ENCODE measurements at places on chromosomes 12 and 14.

GRCh38 chr12:93242154-93242972, 135.4 kb upstream of the NUDT4 start:
- DNase-seq = peak; percentile 16

- no peak for DNase-seq
Observed at GRCh38 chr12:122819209-122819785, 16.0 kb upstream of the HIP1R start.

- DNase-seq = no peak
Observed at GRCh38 chr12:18888047-18888446, 150.1 kb downstream of the CAPZA3 start.

DNA sequence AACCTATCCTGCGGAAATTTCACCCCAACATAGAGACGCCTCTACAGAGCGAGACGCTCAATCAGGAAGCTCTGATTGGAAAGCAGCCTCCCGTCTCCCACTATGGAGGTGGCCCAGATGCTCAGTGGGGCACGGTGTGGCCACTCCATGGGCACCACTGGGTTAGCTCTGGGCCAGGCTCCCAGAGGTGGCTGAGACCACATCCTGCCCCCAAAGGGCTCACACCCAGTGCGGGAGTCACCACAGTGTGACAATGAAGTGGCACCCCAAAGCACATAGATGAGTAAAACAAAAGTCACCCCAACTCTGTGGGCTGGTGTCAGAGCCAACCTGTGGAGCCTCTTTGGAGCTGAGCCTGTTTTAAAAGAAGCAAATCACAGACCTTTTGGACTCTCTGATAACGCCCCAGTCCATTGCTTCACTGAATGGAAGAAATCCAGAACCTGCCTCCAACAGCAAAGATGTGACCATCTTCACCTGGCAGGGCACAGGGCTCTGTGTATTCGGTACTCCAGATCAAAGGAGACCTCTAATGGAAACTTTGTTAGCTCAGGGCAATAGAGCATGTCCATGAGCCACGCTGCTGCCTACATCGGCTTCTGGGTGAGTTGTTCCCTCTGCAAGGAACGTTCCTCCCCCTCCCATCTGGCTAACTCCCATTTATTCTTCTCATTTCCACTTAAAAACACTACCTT, 19.6 kb downstream of the CLMN start:
- DNase-seq = no peak

- no peak for DNase-seq
Observed at GRCh38 chr12:5138845-5139244, 95.2 kb downstream of the KCNA5 start.

GRCh38 chr14:93112891-93113677, 2.6 kb downstream of the ITPK1 start:
- DNase-seq = peak; percentile 94

DNA sequence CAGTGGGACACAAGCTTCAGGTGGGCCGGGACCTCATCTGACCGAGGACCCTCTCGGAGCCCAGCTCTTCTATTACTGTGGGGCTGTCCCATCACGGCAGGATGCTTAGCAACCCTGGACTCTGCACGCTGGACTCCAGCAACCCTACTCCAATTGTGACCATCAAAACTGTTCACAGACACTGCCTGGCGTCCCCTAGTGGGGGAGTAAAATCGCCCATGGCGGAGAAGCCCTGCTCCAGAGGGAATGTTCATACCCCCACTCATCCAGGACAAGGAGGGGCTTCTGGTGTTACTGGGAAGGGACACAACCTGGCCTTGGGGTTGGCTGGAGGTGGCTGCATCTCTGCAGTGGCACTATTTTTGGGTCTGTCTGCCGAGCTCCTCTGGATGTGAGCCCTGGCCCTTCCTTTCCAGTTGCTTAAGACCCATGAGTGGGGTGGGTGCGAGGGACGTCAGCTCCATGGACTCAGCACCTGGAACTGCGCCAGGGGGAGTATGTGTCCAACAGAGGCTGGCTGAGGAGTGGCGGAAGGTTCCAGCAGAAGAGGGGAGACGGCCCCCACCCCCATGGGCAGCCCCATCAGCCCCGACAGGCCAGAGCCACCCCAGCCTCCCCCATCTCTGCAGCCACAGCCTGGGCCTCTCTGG, 103.8 kb downstream of the RFLNA start:
- DNase-seq = no peak

DNA sequence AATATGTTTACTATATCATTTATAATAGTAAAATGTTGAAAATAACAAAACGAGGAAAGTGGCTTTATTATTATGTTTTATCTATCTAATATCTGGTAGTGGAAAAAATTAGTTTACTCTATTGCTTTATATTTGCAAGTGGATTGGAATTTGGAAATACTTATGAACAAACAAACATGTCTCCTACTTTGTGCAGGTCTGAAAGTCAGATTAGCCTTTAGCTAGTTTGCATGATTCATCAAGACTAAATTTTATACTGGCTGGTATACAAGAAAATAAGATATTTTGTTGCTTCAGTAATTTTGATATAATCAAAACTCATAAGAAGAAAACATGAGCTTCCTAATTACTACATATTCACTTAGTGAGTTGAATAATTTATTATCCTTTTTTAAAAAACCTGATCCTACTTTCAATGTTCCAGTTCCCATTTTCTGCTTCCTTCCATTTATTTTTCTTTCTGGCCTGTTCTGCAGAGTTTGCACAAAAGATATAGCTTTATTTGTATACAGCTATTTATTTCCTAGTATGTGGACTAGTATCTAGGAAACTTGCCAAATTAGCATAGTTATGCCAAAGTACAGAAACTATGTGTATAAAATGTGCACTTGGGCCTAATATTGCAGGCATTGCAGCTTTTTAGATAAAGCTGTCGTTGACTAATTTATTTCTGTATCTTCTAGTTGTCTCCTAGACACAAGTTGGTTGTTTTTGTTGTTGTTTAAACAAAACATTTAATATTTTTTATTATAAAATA, 122.0 kb downstream of the AKAP6 start:
- DNase-seq = no peak

- DNase-seq = no peak
Observed at GRCh38 chr12:124311292-124312109, 16.6 kb downstream of the RFLNA start.

- DNase-seq = no peak
Observed at GRCh38 chr12:6925540-6926279, 2.0 kb upstream of the ATN1 start.

DNA sequence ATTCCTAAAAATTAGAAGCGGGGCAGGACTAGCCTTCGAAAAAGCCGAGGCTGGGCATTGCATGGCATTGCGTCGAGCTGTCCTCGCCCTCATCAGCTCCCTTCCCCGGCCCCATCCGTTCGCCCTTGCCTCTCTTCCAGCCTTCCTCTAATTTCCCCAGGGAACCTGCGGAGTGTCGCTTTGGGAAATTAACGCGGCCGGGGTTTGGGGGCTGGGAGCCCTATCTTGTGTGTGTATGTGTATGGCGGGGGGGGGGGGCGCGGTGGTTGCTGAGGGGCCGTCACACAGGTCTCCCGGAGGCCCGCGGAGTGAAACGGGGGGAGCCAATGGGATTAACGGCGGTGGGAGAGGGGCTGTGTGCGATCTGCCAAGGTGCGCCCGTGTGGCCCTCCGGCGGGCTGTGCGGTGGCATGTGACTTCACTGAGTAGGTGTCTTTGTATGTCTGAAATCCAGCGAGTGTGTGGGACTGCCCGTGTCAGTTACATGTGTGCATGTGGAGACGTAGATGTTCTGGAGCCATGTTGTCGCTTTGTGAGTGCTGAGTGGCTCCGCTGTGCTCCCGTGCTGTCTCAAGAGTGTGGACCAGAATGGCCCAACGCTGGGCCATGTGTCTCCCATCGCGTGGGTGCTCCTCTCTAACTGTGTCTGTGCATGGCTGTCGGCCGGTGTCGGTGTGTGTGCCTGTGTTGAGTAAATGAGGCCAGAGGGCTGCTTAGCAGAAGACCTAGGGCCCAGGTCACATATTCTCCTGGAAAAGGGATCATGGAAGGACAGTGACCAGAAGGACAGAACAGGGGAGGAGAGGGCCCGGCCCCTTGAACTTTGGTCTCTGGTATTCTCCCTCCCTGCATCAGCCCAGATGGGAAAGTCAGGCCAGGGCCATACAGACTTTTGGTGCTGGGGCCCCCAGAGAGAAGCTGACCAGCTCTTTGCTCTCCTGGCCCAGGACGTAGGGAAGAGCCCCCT, 1.5 kb downstream of the PTMS start:
- DNase-seq = no peak

GRCh38 chr12:2118481-2119255, 65.9 kb downstream of the CACNA1C start:
- no peak for DNase-seq

- no peak for DNase-seq
Observed at GRCh38 chr14:78196323-78196722, 26.1 kb downstream of the NRXN3 start.

DNA sequence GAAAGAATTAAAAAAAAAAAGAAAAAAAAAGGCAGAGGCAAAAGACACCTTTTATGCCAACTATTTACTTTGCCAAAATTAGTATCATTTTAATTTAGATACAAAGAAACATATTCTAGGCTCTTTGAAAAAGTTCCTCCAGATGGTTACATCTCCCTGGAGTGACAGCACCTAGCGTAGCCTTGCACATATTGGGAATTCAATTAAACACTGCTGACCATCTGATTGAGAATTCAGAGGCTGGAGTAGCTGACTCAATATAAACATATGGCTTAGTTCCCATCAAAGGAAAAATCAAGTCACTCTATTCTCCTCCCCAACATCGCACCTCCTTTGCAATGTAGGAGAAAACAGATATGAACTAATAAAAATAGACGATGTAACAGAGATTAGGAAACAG, 36.4 kb downstream of the ANKS1B start:
- no peak for DNase-seq

DNA sequence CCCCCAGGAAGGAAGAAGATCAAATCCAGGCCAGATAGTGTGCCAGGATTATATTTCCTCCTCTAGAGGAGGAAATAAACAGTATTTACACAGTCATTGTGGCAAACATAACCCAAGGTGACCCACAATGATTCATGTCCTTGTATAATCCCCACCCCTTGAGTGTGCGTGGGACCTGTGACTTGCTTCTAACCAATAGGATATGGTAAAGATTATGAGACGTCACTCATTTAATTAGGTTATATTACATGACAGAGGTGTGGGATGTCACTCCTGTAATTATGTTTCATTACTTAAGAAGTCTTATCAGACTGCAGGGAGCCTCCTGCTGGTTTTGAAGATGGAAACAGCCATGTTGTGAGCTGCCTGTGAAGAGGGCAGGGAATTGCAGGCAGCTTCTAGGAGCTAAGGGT, 12.2 kb upstream of the CATSPERB start:
- DNase-seq = no peak

GRCh38 chr12:91274916-91275315, 92.3 kb upstream of the DCN start:
- no peak for DNase-seq

DNA sequence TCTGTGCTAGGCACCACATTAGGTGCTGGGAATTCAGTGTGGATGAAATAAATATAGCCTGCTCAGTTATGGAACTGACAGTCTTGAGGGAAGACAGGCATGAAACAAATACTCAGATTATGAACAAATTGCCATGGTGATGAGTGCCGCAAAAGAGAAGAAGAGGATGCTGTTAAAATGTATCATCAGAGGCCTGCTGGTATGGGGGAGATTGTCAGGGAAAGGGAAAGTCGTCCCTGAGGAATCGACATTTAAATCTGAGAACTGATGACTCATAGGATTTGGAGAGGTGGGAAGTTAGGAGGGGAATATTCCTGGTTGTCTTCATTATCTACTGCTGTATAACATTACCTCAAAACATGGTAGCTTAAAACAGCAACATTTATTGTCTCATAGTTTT, 42.0 kb downstream of the PPP1R36 start:
- DNase-seq = no peak

DNA sequence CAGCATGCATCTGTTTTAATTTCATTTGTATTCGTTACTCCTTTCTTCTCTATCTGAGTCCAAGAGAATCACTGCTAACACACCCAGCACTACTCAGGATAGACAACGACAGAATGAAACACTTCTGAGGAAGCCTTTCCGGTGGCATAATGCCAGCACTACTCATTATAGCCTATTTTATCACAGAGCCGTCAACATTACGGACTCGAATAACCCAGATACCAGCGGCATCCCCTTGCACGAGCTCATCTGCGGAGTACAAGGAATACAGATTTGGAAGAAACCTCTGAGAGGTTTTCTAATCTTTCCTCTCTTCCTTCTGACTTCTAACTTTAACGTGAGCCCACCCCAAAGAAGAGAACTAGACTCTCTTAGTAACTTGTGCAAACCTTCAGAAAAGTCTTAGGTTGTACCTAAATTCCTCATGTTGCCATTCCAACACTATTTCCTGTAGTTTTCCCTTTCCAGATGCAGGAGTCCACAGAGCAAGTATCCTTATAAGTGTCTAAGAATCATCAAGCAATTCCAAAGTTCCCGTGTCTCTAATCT, 248.1 kb downstream of the APAF1 start:
- DNase-seq = peak; percentile 8

DNA sequence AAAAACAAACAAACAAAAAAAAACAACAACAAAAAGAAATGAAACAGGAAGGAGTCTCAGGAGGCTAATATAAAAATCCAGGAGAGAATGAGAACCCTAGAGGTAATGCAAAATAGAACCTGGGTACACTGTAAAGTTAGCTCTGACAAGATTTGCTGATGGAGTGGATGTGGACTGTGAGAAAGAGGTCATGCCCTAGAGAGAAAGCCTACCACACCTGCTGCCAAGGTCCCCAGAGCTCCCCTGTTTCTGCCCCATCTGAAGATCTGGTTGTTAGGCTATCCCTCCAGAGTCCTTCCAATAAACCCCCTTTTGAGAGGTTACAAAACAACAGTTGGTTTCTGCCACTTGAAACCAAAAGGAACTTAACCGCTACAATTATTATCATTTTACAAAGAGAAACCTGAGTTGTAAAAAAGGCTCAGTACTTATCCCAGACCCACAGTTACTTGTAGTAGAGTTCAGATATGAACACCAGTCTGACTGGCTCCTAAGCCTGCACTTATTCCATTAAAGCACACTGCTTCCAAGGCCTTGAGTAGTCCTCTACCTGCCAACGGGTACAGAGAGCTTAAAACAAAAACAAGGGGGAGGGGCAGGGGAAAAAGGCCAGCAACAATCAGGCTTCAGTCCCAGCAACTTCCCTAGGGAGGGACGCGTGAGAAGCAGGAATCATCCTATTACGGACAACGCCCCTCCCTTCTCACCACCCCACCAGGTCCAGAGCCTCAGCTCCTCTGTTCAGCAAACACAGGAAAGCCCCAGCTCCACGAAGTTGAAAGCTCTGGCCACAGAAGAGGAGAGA, 27.7 kb downstream of the PPP1R13B start:
- DNase-seq = no peak

GRCh38 chr12:25421651-25422167, 131.4 kb downstream of the LMNTD1 start:
- no peak for DNase-seq

GRCh38 chr14:39432619-39433451, 602 bp upstream of the FBXO33 start:
- peak; percentile 80 for DNase-seq

- DNase-seq = no peak
Observed at GRCh38 chr12:92384571-92384970, 238.9 kb upstream of the BTG1 start.

DNA sequence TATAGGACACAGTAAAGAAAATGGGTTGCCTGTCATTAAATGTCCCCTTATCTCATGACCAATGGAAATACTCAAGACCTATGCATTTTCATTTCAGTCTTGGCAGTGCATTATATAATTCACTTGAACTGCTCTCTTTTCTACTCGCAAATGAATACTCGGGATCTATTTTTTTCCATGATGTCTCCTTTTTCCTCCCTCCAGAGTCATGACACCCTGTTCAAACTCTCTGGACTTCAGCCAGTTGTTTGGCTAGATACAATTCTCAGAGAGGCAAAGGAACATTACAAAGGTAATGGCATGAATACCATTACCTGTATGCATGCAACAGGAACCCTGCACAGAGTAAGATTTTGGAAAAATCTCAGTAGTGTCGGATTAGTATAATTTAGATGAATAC, 130.9 kb downstream of the GPR135 start:
- no peak for DNase-seq

Measured in hematopoietic multipotent progenitor cell treated with erythropoietin and hydrocortisone succinate and interleukin-3 and kit ligand, for 4 days (in vitro differentiated cells).